Head of caudate nucleus (tissue), 42 donors: ENCODE measurements at places on chromosomes 13 and 19.

DNA sequence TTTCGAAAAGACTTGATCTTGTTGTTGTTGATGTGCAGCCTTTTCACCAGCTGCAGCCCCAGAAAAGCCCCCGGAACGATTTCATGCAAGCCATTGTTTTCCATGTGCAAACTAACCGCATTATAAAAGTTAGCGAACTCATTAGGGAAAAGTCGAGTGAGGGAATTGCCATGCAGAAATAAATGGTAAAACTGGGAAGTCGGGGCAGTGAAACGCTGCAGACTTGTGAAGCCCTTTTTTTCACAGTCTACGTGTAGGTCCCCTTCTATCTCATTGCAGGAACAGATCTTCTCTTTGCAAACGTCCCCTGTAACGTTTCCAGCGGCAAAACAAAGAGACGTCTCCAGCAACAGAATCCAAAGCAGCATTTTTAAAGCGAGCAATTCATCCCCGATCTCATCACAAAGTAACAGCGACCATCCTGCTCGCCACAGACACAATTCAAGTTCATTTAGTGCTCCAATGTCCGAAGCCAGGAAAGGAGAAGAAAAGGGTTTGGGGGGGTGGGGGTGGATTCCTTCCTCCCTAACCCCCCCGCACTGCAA is 1.1 kb downstream of the SLITRK1 start:
- no peak for DNase-seq

GRCh38 chr19:20171285-20171684 is 4.3 kb downstream of the ZNF486 start:
- DNase-seq = no peak

DNA sequence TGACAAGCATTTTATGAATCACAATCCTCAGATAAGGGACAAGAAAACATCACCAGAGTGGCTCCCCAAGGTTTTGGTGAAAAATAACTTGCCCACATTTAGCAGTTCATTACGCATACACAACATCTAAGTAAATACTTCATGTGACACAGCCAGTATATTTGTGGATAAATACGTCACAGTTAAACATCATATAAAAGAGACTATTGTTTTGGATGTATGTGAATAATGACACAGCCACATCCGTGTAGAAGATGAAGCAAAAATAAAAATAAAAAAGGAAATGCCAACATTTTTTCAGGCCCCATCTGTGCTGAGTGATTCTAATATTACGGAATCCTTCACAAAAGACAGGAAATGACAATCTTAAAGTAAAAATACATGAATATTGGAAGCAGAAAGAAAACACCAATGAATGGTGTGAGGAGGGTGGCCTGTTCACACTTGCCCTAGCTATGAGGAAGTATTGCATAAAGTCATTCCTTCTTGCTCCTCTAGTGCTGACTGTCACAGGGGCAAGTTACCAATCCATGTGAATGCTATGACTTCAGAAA is 457.1 kb downstream of the KLF12 start:
- no peak for DNase-seq

DNA sequence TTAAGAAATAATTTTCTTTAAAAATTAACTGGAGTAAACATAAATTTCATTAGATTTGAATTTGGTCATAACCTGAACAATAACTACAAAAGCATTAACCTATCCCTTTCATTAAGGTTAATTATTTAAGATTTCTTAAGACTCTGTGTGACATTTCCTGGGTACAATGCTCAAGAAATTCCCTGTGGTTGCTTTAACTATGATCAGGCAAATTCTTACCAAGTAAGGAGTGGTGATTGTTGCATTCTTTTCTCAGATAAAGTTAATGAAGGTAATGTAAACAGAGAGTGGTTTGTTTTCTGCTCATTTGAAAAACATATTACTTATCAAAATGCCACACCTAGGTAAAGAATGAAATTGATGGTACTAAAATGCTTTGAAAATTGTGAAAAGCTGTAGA is 114.8 kb upstream of the MIR17HG start:
- DNase-seq = no peak

- no peak for DNase-seq
Observed at GRCh38 chr13:96214824-96215445, 125.0 kb downstream of the HS6ST3 start.

- DNase-seq = no peak
Observed at GRCh38 chr13:70623239-70623638, 515.0 kb upstream of the KLHL1 start.

DNA sequence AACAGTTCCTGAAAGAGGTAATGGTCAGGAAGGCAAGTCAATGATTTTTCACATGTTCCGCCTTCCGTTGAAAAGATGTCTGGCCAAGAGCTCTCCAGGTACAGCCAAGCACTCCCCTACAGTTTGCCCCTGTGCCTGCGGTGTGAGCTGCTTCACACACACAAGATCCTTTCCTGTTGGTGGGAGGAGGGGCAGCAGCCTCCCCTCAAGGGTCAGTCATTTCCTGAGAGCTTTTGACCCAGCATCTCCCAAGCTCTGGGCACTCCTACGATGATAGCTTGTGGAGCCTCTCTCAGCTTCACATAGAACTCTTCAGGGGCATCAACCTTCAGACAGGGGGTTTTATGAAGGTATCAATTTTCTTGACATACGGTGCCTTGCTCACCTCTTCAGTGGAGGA is 86.9 kb downstream of the DOCK9 start:
- no peak for DNase-seq

GRCh38 chr13:74128156-74128767 is 5.9 kb downstream of the KLF12 start:
- no peak for DNase-seq

GRCh38 chr13:79194727-79195126 is 211.3 kb downstream of the RBM26 start:
- DNase-seq = no peak

DNA sequence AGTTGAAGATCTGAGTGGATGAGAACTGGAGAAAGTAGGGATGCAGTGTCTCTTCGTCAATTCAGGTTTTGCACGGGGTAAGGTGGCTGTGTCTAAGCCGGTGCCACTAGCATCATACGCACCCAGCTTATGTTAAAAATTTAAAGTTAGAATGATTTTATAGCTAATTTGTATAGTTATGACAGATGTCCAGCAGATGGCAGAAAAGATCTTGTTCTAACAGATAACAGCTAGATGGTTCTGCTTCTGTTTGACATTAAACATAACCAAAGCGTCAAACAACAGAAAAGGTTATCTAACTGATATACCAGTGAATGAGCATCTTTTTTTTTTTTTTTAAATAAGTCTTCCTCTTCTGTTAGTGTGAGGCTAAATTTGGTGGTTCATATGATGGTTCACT is 18.8 kb upstream of the EDDM13 start:
- no peak for DNase-seq

DNA sequence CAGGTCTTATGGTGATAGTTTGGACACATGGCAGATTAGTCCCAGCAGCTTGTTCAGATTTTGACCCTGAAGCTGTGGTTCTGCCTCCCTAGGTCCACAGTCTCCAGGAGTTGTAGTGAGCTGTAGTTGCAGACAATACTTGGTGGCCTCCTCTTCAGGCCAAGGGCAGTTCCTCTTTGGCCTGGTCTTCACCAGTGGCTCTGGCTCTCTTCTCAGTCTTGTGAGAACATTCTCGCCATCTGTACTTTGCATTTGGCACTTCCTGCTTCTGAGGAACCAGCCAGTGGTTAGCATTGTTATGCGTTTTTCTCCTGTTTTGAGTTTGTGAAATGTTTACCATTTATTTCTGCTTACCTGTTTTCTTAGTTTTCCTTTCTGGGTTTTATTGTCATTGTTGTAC is 40.7 kb downstream of the PCCA start:
- DNase-seq = no peak

DNA sequence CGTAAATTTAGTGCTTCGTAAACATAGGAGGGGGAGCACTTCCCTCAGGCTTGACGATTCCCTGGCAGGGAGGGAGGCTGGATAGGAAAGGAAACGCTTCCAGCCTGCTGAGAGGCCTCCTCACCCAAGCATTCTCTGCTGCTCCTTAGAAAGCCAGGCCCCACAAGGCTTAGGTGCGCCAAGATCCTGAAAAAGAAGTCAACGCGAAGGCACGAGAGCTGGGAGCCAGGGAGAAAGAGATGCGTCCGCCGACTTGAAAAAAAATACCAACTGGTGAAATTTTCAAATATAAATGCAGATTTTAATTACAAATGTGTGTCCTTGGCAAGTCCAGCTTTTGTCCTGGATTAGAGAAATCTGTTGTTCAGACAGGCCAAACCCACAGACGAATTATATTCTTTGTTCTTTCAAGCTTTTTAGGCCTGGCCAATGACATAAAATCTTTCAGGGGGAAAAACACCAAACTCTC is 64.0 kb downstream of the ALOX5AP start:
- DNase-seq = no peak

- DNase-seq = no peak
Observed at GRCh38 chr19:47581605-47582319, 8.8 kb upstream of the ZNF541 start.

GRCh38 chr13:60463787-60464186 is 66.8 kb downstream of the TDRD3 start:
- no peak for DNase-seq

- no peak for DNase-seq
Observed at GRCh38 chr13:30453727-30454126, 12.0 kb downstream of the HMGB1 start.

DNA sequence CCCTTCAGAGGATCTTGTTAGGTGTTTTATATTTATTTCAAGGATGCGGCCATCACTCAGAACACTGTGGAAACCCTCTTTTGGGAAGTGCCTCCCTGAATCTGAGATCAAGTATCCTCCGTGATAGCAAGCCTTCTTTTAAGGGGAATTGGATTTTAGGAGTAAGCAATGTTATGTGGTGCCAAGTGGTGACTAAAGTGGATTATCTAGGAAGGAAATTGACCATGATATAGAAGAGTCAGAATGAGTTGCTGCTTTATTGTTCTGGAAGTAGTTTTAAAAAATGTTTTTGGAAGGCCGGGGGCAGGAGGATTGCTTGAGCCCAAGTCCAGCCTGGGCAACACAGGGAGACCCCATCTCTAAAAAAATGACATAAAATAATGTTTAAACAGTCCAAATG is 6.7 kb downstream of the ERCC5 start:
- DNase-seq = no peak

DNA sequence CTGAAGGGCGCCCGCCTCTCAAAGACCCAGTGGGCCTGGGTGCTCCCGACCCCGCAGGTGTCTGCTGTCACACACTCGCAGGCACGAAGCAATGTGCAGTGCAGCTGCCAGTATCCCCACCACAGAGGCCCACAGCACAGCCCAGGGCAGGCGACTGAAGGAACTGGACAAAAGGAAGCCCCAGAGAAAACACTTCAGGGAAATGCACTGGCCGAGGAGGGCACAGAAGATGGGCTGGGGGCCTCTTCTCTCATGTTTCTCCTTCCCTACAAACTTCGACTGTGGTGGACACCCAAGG is 10.0 kb downstream of the AKAP8 start:
- DNase-seq = no peak

- DNase-seq = no peak
Observed at GRCh38 chr19:15974856-15975255, 26.0 kb downstream of the OR10H4 start.

GRCh38 chr19:39200803-39201115 is 3.3 kb downstream of the SYCN start:
- no peak for DNase-seq

- peak; percentile 48 for DNase-seq
Observed at GRCh38 chr13:101127741-101128353, 288.5 kb downstream of the NALCN start.

DNA sequence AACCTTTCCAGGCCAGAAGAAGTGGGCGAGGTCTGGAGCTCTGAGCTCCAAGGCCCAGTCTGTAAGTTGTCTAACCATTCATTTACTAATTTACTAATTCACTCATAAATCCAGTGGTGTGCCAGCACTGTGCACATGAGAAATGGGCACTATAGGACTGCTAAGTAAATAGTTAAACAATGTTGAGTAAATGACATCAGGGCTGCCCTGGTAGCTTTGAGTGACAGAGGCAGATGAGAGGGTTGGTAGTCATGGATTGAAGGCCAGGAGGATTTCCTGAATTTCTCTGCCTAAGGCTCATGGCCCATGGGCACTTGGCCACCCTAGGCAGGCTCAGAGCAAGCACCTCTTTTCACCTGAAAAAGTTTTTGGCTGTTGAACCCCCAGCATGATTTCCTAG is 216.9 kb upstream of the RXFP2 start:
- DNase-seq = no peak

DNA sequence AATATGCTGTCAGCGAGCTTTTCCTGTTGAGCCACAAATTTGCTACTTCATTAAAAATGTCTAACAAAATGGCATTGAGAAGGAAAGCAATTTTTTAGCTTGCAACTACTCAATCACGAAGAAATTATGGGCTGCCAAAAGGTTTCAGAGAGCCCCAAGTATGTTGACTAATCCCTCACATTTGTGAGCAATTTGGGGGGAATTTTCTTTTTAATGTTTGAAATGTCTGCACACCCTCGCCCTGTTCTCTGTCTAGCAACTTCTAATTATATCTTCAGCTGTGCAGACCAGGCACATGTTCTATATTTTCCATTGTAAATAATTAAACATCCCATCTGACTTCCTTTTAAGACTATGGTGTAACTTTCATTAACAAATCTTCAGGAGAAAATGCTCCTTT is 192.9 kb downstream of the DCT start:
- no peak for DNase-seq

GRCh38 chr13:38759390-38759789 is 72.5 kb downstream of the FREM2 start:
- no peak for DNase-seq

- no peak for DNase-seq
Observed at GRCh38 chr19:47093841-47094240, 19.7 kb downstream of the ZC3H4 start.

- no peak for DNase-seq
Observed at GRCh38 chr19:35904311-35905068, 2.2 kb downstream of the HCST start.

- no peak for DNase-seq
Observed at GRCh38 chr13:94196413-94196812, 283.1 kb downstream of the DCT start.

DNA sequence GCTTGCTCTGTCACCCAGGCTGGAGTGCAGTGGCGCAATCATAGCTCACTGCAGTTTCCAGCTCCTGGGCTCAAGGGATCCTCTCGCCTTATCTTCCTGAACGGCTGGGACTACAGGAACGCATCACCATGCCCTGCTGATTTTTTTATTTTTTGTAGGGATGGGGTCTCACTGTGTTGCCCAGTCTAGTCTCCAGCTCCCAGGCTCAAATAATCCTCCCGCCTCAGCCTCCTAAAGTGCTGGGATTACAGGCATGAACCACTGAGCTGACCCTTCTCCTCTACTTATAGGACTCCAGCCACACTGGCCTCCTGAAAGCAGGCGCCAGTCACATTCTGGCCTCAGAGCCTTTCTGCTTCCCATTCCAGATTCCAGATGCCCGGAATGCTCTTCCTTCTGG is 10.5 kb downstream of the DACT3 start:
- DNase-seq = no peak
